ENCODE measurements at places on chromosomes 5 and 9. TPM values are rescaled to one million over a fixed set of nuclear protein-coding genes. Genes with fewer than 3 reads are reported as not detected.

GRCh38 chr5:160474084-160474483, 52.4 kb downstream of the PTTG1 start:
- H3K27ac ChIP-seq = no peak overlapping the region
- no peak for DNase-seq
- no peaks in the 10 kb centered on the region for H3K36me3 ChIP-seq

DNA sequence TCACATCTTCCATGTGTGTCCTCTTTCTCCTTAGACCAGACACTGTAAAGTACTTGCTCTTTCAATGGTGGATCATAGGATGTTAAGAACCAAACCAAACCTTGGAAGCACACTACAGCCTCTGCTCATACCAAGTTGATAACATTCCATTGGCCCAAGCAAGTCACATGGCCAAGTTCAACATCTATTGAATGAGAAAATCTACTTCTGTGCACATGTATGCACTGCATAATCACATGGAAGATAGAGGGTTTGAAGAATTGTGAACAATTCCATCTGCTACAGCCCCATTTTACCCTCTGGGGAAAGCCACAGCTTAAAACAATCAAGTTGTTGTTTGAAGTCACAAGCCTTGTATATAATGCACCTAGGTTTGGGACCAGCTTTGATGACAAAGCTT, 68.2 kb downstream of the MFAP3 start:
- no peaks in the 10 kb centered on the region for H3K27me3 ChIP-seq
- no peaks in the 10 kb centered on the region for H3K36me3 ChIP-seq
- no peaks in the 10 kb centered on the region for H3K4me1 ChIP-seq

GRCh38 chr9:109314011-109314531, 6.8 kb downstream of the EPB41L4B start:
- no peak overlapping the region for H3K27ac ChIP-seq
- peaks cover 24% of the 10 kb centered on the region for H3K4me1 ChIP-seq
- H3K27me3 ChIP-seq = 0 out of 2 replicates have a peak, but pooled peaks cover 5% of the 10 kb centered on the region

DNA sequence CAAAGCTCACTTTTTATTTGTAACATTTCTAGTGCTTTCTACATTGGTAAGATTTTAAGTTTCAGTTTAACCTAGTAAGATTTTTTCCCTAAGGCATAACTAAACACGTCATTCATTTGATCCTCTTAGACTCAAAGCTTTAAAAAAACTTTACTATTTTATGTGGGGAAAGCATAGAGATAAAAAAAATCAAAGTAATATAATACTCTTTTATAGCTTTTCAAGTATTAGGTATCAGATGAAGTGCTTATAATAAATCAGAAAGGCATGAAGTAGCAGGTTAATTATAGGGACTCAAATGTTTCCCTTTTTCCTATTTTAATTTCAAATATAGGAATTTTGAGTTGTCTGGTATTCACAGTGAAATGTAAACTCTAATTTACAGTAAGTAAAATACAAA, 68.0 kb upstream of the POU5F2 start:
- H3K36me3 ChIP-seq = no peaks in the 10 kb centered on the region
- H3K27me3 ChIP-seq = no peaks in the 10 kb centered on the region
- no peak overlapping the region for H3K27ac ChIP-seq
- no peak overlapping the region for H3K4me3 ChIP-seq

DNA sequence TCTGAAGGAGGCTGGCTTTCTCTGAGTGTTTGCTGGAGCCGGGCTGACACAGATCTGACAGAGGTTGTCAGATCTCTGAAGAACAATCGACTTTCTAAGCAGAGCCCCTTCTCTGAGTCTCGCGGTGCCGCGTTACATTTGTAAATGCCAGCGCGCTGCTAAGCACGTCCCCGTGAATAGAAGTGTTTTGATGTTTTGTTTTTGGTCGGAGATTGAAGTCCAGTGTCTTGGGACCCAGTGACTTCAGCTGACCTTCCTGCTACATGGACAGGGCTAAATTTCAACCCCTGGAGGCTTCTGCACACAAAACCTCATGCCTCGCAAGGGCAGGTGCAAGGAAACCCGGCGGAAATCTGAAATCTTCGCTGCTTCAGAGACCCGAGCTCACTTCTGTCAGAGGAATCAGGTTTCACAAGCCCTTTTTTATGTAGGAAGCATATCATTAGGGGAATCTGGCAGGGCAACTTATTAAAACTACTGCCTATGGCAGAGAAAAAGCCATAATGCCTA, 27.2 kb downstream of the NEUROG1 start:
- H3K27me3 ChIP-seq = peaks cover 46% of the 10 kb centered on the region
- peaks cover 3% of the 10 kb centered on the region for H3K4me1 ChIP-seq
- no peaks in the 10 kb centered on the region for H3K36me3 ChIP-seq

DNA sequence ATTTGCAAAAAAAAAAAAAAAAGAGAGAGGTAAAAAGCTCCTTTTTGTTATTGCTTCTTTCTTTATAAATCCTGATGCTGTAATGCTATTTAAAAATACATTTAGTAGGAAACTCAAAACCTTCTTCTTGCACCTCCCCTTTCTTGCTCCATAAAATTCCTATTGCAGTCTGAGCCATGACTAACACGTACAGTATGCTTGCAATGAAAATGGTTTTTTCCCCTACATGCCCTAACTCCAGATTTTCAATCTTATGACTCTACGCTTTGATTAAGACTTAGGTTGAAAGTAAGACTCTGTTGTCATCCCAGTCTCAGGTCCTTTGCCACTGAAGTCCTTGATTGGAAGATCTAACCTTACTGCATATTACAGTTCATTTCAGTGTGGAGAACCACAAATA, 23.9 kb downstream of the FGF10 start:
- H3K4me3 ChIP-seq = no peak overlapping the region
- no peaks in the 10 kb centered on the region for H3K27me3 ChIP-seq
- peak; percentile 54 for DNase-seq
- no peak overlapping the region for H3K27ac ChIP-seq
- no peaks in the 10 kb centered on the region for H3K36me3 ChIP-seq
- 0 out of 2 replicates have a peak, but pooled peaks cover 3% of the 10 kb centered on the region for H3K4me1 ChIP-seq

DNA sequence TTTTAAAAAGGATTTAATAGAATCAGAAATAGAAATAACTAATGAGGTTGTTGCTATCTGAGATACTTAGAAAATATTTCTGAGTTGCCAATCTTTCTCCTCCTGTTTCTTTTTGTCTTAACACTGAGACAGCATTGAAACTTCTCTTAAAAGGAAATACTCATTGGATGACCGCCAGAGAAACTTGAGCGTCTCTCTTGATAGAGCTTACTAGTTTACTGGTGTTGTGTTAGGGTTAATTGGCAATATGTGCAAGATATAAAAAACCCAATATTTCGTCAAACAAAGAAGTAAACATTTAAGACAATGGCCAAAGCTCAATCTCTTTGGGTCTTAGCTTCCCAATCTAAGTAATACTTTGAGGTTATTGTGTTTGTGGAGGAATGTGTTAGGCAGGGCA, 176.4 kb upstream of the CHD1 start:
- no peaks in the 10 kb centered on the region for H3K4me1 ChIP-seq
- H3K4me3 ChIP-seq = no peak overlapping the region
- DNase-seq = peak; percentile 8
- no peak overlapping the region for H3K27ac ChIP-seq
- no peaks in the 10 kb centered on the region for H3K36me3 ChIP-seq

- H3K4me1 ChIP-seq = peaks cover 26% of the 10 kb centered on the region
- DNase-seq = peak; percentile 51
- no peaks in the 10 kb centered on the region for H3K27me3 ChIP-seq
- H3K4me3 ChIP-seq = no peak overlapping the region
- H3K36me3 ChIP-seq = no peaks in the 10 kb centered on the region
- H3K27ac ChIP-seq = no peak overlapping the region
Observed at GRCh38 chr9:34190996-34191892, 12.4 kb downstream of the UBAP1 start.

DNA sequence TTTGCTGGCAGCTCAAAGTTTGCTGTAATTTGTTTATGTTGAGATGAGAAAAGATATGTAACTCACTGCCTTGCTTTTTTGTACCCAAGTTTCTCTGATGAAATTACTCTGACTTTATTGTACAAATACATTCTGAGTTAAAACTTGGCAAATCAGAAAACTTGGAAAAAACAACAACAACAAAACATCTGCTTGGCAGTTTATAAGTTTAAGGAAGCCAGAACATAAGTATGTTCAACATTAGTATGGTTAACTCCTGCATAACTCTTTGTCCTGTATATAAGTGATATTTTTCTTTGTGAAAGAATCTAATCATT, 233.1 kb downstream of the MAST4 start:
- peak overlapping the region; percentile 35 for H3K27ac ChIP-seq
- H3K4me3 ChIP-seq = peak overlapping the region; percentile 84
- no peaks in the 10 kb centered on the region for H3K27me3 ChIP-seq

GRCh38 chr9:23120630-23121029, 674.0 kb downstream of the DMRTA1 start:
- H3K4me3 ChIP-seq = no peak overlapping the region
- peaks cover 10% of the 10 kb centered on the region for H3K4me1 ChIP-seq
- H3K27ac ChIP-seq = no peak overlapping the region
- H3K27me3 ChIP-seq = no peaks in the 10 kb centered on the region
- H3K36me3 ChIP-seq = no peaks in the 10 kb centered on the region
- DNase-seq = no peak

GRCh38 chr5:26121338-26121737, 917.0 kb downstream of the CDH9 start:
- peak; percentile 1 for DNase-seq
- H3K4me1 ChIP-seq = no peaks in the 10 kb centered on the region
- no peak overlapping the region for H3K4me3 ChIP-seq
- no peaks in the 10 kb centered on the region for H3K36me3 ChIP-seq

GRCh38 chr5:151270599-151270998, 17.6 kb downstream of the GM2A start:
- H3K4me1 ChIP-seq = no peaks in the 10 kb centered on the region
- no peak overlapping the region for H3K27ac ChIP-seq
- no peak overlapping the region for H3K4me3 ChIP-seq
- DNase-seq = peak; percentile 30
- no peaks in the 10 kb centered on the region for H3K36me3 ChIP-seq

DNA sequence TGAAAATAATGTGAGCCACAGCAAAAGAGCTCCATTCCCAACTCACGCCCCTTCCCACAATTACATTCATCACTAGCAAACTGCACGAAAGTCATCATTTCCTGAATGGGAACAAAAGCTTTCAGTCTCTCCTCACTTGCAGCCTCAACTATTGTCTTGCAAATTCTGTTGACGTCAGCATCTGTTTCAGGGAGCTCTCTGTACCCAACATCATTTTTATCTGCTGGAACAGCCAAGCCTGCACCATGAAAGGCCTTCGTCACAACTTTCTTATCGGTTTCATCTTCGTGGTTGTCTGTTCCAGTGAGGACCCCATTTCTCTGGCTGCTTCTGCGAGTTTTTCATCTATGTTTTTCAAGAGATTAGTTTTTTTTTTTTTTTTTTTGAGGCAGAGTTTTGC, 14.3 kb upstream of the RNF130 start:
- no peaks in the 10 kb centered on the region for H3K36me3 ChIP-seq
- no peak for DNase-seq
- no peaks in the 10 kb centered on the region for H3K4me1 ChIP-seq
- H3K27me3 ChIP-seq = no peaks in the 10 kb centered on the region
- H3K4me3 ChIP-seq = no peak overlapping the region
- H3K27ac ChIP-seq = no peak overlapping the region

GRCh38 chr5:96004754-96005153, 43.1 kb upstream of the ELL2 start:
- DNase-seq = peak; percentile 42
- H3K27ac ChIP-seq = no peak overlapping the region
- H3K4me3 ChIP-seq = no peak overlapping the region
- no peaks in the 10 kb centered on the region for H3K36me3 ChIP-seq
- no peaks in the 10 kb centered on the region for H3K27me3 ChIP-seq
- H3K4me1 ChIP-seq = peaks cover 15% of the 10 kb centered on the region

GRCh38 chr5:132032196-132032595, 20.7 kb upstream of the ACSL6 start:
- peaks cover 14% of the 10 kb centered on the region for H3K27me3 ChIP-seq
- H3K4me1 ChIP-seq = no peaks in the 10 kb centered on the region
- no peaks in the 10 kb centered on the region for H3K36me3 ChIP-seq
- DNase-seq = no peak

DNA sequence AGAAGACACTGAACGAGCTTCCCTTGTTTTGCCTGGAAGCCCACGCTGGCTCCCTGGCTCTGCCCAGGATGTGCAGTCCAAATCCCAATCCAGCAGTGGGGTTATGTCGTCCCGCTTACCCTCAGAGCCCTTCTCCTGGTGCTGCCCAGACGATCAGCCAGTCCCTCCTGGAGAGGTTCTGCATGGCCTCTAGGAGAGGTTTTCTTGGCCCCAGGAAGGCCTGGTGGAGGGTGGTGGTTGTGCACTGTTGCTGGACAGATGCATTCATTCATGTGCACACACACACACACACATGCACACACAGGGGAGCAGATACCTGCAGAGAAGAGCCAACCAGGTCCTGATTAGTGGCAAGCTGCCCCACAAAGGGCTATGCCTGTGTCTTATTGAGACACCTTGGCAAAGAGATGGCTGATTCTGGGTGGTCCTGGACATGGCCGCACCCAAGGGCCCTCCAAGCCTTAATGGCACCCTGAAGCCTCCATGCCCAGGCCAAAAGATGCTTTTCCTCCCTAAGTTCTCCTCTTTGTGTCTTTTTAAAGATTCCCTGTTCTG, 10.5 kb upstream of the OLFM1 start:
- no peaks in the 10 kb centered on the region for H3K4me1 ChIP-seq
- DNase-seq = no peak
- H3K4me3 ChIP-seq = no peak overlapping the region
- H3K27ac ChIP-seq = no peak overlapping the region
- no peaks in the 10 kb centered on the region for H3K36me3 ChIP-seq

DNA sequence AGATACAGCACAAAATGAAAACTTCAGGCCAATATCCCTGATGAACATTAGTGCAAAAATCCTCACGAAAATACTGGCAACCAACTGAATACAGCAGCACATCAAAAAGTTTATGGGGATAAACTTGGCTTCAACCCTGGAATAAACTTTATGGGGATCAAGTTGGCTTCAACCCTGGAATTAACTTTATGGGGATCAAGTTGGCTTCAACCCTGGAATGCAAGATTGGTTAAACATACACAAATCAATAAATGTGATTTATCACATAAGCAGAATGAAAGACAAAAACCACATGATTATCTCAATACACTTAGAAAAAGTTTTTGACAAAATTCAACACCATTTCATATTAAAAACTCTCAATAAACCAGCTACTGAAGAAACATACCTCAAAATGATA, 213.7 kb upstream of the DMRTA1 start:
- H3K36me3 ChIP-seq = no peaks in the 10 kb centered on the region
- H3K27me3 ChIP-seq = no peaks in the 10 kb centered on the region
- no peak for DNase-seq
- H3K4me1 ChIP-seq = peaks cover 9% of the 10 kb centered on the region

Gene CDH12
- not detected for total RNA-seq

Gene C9
- total RNA-seq = not detected

Gene NPR2
- total RNA-seq = 26.7 TPM

Gene PRRX2
- 145 TPM for total RNA-seq

Gene SUB1
- total RNA-seq = 350 TPM

Gene LMAN2
- total RNA-seq = 313 TPM

Gene CRB2
- total RNA-seq = not detected

Gene ARL10
- total RNA-seq = 8.9 TPM

Measured in GM23248 (cell line).